T-helper 9 cell (primary cell): ENCODE measurements at places on chromosomes 12 and 14.

DNA sequence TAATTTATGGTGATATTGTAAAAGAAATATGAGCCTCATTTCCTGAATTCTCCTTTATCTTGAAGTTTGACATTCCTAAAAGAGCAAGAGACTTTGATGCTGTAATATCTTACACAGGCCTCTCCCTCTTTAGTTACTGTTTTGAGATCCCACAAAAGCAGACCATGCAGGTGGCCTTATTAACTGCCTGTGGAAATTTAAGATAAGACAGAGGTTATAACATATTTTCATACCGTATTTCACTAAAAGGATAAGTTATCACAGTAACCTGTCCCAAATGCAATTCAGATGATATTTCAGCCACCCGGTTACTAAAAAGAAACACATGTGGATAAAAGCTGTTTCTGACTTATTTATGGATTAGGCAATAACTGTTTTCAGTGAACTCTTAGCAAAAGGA, 150.1 kb downstream of the NAV3 start:
- no peak for DNase-seq

DNA sequence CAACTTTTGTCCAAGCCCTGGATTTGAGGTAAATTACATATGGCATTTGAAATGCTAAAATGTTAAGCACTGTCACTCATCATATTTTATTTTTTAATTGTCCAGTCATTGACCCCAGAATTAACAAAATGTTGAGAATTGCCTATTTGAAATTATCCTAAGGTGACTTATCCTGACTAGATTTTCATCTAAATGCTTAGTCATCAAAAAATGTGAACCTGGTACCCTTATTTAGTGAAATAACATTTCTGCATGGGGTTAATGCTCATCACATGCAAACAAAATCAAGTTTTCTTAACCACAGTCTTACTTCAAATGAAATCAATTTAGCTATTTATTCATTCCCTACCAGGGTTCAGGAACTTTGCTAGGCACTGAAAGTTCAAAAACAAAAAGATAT, 232.0 kb upstream of the DCN start:
- DNase-seq = no peak

- no peak for DNase-seq
Measured at GRCh38 chr12:70196811-70197281, 46.4 kb upstream of the CNOT2 start.

- DNase-seq = no peak
Measured at GRCh38 chr12:108234158-108234557, 105.0 kb downstream of the CMKLR1 start.

DNA sequence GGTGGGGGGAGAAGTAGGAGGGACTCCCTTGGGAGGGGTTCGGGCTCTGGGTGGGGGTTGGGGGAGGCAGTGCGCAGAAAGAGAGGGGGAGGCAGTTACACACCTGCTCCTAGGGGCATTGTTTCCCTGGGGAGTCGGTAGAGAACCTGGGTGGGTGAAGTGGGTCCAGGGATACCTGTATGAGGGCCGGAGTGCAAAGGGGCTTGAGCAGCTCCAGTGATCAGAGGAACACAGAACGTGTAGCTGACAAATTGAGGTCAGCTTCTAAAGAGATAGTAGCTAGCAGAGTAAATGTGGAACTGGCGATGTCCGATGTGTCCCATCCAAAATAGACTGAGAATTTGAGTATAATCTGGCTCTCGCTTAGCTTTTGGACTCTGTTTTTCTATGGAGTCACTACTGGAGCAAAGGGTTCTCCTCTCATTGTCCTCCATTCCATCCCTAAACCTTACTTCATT, 502 bp downstream of the SMARCD1 start:
- DNase-seq = no peak

GRCh38 chr14:98069712-98070171, 1202.3 kb downstream of the BCL11B start:
- DNase-seq = no peak

- no peak for DNase-seq
Measured at GRCh38 chr12:14777271-14777670, 26.0 kb downstream of the WBP11 start.

DNA sequence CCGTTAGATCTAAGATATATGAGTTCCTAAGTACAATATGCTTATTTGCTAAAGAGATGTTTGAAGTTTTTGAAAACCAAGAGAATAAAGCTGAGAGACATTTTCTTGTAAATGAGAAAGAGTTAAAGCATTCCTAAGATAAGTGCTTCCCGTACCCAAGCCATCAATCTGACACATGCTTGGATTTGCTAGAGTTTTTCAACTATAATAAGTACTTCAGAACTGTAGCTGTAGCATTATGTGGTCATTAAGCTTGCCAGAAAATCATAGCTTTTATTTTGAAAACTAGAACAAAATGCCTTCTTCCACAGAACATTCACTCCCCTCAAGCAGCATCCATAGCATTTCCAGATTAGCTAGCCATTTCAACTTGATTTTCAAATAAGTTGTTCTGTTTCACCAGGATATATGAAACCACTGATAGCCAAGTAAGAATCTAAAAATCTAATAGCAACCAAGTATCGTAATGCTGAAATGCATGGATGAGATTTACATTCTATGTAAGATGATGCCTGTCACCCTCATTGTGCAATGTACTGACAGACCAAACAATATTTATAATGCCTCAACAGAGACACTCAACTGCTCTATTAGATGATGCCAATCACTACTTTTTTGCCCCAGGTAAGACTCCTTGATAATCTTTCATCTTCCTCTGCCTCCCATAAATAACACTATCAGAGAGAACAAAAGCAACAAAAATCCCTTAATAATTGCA, 8.0 kb downstream of the SNW1 start:
- DNase-seq = no peak

DNA sequence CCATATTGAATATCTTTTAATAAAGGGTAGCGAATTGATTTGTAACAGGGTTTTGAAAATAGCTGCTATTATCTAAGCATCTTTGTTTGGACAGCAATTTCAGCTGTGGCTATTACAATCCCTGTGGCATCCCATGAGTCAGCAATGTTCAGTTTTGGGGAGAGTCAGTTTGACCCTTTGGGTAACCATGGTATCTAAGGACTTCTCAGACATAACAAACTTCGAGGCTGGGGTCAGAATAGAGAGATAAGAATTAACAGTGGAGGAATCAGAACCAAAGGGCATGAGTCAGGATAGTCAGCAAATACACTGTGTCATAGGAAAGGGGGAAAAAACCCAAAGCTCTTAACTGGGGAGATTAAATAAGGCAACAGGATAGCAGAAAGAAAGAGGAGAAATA, 11.7 kb upstream of the PTHLH start:
- no peak for DNase-seq

DNA sequence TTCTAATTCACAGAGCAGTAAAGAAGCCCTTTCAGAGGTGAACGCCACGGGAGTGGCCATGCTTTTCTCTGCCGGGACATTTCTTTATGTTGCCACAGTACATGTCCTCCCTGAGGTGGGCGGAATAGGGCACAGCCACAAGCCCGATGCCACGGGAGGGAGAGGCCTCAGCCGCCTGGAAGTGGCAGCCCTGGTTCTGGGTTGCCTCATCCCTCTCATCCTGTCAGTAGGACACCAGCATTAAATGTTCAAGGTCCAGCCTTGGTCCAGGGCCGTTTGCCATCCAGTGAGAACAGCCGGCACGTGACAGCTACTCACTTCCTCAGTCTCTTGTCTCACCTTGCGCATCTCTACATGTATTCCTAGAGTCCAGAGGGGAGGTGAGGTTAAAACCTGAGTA, 26.2 kb upstream of the PLEKHD1 start:
- DNase-seq = no peak

- DNase-seq = no peak
Measured at GRCh38 chr12:46538976-46539375, 166.4 kb upstream of the SLC38A2 start.

DNA sequence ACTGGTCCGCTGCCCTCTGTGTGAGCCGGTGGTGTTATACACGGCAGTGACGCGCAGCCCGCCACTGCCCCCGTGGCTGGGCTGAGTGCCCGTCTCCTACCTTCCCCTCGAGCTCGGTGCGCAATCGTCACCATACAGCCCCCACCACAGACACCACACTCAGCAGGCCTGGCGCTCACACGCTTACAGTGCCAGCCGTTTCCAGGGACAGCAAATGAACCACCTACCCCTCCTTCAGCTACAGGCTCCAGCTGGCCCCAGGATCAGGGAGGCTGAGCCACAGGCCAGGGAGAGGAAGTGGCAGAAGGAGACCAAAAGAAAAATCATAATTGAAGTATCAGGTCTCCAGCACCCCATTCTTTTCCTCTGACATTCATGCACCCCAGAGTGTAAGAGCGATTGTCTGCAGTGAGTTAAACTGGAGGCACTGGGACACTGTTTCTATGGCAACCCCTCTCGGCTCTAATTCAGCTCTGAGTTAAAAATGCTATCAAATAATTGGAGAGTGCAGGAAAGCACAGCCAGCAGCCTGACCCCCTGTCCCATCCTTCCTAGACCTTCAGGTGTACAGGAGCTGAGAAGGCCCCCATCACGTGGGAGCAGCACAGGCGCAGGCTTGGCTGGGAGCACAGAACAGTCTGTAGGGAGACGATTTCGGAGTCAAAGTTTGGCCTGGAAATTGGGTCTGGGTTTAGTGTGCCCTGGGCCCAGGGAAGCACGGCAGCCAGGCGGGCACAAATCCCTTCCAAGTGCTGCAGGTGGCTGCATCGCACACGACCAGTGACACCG, 18.0 kb downstream of the LRTM2 start:
- no peak for DNase-seq

- DNase-seq = no peak
Measured at GRCh38 chr14:89004166-89004565, 179.7 kb downstream of the TTC8 start.

DNA sequence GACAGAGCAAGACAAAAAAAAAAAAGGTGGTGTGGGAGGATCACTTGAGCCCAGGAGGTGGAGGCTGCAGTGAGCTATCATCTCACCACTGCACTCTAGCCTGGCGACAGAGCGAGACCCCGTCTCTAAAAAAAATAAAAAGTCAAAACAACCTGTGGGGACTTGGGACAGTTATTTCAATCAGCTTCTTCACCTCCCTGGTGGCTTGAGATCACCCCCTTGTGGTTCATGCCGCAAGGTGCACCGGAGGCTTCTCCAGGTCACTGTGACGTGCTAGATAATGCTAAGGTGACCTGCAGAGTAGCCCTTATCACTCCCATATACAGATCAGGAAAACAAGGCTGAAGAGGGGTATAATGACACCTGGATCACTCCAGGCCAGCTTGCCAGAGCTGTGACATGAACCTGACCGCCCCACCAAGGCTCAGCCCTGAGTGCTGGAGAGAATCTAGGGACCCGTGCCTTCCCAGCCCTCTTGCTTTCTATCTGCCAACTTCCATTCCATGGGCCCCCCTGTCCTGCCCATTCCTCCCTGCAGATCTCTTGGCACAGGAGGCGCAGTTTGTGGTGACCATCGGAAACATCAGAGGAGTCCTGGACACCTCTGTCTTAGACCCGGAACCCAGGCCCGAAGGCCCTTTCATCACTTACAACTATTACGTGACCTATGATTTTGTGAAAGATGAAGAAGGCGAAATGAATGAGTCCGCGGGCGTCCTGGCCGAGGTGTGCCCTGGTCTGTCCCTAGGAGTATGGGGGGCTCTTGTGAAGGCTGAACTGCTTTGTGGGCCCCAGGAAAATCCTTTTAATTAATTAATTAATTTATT, 8.1 kb downstream of the LRRC43 start:
- peak; percentile 32 for DNase-seq

DNA sequence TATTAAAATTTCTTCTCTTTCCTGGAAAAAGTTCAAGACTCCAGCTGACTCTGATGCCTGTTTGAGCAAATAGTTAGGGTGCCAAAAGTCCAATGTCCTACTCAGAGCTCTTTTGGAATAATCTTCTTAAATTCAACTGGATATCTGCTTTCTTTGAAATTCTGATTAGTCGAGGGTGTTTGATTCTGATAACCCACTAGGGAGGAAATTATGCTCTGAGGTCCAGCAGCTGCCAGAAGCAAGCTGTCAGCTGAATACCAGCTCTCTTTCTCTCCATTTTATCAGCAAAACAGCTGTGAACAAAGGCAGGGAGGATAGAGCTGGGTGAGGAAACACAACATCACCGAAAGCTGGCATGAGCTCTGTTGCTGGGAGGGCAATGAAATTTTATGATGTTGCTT, 141.5 kb downstream of the CAND1 start:
- DNase-seq = no peak

DNA sequence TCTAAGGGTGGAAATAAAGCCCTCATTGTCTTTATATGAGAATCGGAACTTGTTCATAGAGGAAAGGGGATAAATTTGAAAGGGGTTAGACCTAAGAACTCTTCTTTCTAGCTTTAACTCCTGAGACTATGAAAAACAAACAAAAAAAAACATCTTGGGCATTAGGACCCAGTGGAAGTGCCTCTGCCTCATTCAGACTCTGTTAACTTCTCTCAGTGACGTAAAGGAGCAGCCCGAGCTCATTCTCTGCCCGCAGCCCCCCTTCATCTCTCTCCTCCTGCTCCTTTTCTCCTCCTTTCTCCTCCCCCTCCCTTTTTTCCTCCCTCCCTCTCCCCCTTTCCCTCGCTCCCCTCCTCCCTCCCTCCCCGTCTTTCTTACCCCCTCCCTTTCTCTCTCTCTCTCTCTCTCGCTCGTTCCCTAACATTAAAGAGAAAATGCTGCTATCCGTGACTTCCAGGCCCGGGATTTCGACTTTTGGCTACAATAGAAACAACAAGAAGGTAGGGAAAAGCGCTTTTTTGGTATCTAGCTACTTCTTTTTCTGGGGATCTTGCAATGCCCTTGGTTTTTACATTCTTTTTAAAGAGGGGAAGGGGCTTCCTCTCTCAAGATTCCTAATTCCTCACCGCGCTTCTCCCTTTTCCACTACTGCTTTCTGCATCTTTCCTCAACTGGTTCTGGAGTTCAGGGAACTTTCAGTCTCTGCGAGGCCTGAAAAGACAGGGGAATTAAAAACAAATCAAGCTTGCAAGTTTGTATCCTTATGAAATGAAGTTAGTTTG, at the start of gene RBMS2:
Gene RBMS2 (plus strand): TSS at position 231 of the 782 bp plus-strand sequence. CDS start 204 bp downstream, at position 435.
- peak; percentile 27 for DNase-seq

- DNase-seq = no peak
Measured at GRCh38 chr12:3461391-3461790, 29.6 kb upstream of the PRMT8 start.

GRCh38 chr14:25929881-25930615, 667.8 kb downstream of the NOVA1 start:
- no peak for DNase-seq

GRCh38 chr14:104110491-104111209, 25.1 kb downstream of the ASPG start:
- DNase-seq = no peak

DNA sequence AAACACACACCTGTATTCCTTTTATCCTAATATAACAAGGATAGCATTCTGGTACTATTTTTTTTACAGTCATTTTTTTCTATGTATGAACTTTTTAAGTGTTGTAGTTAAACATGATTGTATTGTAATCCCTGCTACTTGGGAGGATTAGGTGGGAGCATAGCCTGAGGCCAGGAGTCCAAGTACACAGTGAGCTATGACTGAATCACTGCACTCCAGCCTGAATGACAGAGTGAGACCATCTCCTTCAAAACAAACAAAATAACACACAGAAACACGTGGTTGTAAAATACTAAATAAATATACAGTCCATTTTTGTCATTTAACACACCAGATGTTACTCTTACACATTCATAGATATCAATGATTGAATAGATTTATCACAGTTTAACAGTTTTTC, 56.9 kb downstream of the MAP4K5 start:
- DNase-seq = no peak

GRCh38 chr12:25502118-25502517, 51.0 kb downstream of the LMNTD1 start:
- DNase-seq = no peak

GRCh38 chr14:71168564-71169427, 261.5 kb downstream of the PCNX1 start:
- no peak for DNase-seq
